ENCODE measurements at places on chromosomes 7 and 10.

DNA sequence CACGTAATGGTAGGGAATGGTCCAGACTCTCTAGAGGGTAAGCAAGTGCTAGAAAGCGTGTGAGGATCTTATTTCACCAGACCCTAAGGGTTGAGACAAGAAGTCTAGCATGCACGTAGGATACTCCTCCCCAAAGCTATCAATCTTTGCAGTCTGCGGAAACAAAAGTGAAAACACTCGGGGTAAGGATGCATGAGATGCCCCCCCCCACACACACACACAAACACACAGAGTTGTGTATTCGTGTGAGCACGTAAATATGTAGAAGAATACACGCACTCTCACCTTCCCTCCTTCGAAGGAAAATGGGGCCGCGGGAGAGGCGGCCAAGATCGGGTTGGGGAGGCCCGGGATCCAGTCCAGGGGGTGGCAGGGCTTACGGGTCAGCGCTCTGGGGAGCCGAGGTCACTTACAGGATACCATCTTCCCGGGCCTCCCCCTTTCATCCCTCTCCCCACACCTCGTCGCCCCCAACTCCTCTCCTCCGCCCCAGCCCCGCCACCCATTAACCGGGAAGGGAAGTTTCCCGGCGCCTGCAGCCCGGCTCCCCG is 455 bp downstream of the CUL2 start:
- H3K36me3 ChIP-seq = no peaks in the 10 kb centered on the region
- H3K27me3 ChIP-seq = no peaks in the 10 kb centered on the region
- peak overlapping the region; percentile 88 for H3K27ac ChIP-seq
- DNase-seq = no peak
- peaks cover 7% of the 10 kb centered on the region for H3K4me1 ChIP-seq
- H3K4me3 ChIP-seq = peak overlapping the region; percentile 93

DNA sequence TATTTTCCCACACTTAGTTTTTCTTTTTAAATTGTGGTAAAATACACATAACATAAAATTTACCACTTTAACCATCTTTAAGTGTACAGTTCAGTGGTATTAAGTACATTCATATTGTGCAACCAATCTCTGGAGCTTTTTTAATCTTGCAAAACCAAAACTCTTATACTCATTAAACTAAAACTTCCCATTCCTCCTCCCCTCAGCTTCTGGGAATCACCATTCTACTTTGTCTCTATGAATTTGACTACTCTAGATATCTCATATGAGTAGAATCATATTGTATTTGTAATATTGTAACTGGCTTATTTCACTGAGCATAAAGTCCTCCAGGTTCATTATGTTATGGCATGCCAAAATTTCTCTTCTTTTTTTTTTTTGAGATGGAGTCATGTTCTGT is 86.4 kb upstream of the JAZF1 start:
- H3K4me3 ChIP-seq = no peak overlapping the region
- DNase-seq = no peak
- no peaks in the 10 kb centered on the region for H3K4me1 ChIP-seq
- no peaks in the 10 kb centered on the region for H3K27me3 ChIP-seq

- no peaks in the 10 kb centered on the region for H3K27me3 ChIP-seq
- H3K4me3 ChIP-seq = no peak overlapping the region
- no peak for DNase-seq
- no peaks in the 10 kb centered on the region for H3K4me1 ChIP-seq
- H3K36me3 ChIP-seq = no peaks in the 10 kb centered on the region
These were observed 15.6 kb upstream of the LRRC17 start for GRCh38 chr7:102897211-102897631.

DNA sequence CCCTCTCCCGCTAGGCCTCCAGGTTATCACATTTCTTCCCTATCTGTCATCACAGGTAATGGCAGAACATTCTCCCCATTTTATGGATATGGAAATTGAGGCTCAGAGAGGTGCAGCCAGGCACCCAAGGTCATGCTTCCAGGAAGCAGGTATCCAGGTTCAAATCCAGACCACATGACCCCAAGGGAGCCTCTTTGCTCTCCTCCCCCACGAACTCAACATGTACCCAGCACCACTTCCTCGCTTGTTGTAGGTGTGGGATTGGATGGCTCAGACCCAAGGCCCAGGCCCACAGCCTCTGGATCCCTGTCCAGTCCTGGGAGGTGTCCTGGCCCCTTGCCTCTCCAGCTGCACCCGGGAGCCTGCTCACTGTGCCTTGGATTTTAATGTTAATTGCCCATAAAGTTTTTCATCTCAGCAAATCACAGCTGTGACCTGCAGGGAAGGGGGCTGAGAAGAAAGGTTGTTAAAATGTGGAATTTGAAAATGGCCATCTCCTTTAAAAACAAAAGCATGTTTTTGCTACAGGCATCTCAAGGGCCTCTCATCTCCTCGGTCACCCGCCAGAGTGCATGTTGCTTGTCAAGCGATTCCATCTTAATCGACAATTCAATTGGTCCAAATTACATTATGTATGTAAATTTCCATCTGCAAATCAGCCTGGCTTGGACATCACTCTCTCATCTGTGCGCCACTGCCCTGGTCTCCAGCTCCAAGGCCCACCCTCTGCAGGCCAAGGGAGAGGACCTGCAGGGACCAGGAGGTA is 205.4 kb upstream of the ZMIZ1 start:
- H3K36me3 ChIP-seq = no peaks in the 10 kb centered on the region
- no peak for DNase-seq
- H3K27me3 ChIP-seq = no peaks in the 10 kb centered on the region
- no peak overlapping the region for H3K4me3 ChIP-seq

- no peaks in the 10 kb centered on the region for H3K4me1 ChIP-seq
- DNase-seq = no peak
- H3K4me3 ChIP-seq = no peak overlapping the region
- H3K27me3 ChIP-seq = no peaks in the 10 kb centered on the region
- H3K27ac ChIP-seq = no peak overlapping the region
- no peaks in the 10 kb centered on the region for H3K36me3 ChIP-seq
These were observed 9.4 kb downstream of the PDSS1 start for GRCh38 chr10:26706936-26707335.

GRCh38 chr7:119756687-119757086 is 516.3 kb upstream of the KCND2 start:
- H3K4me3 ChIP-seq = no peak overlapping the region
- DNase-seq = no peak
- H3K27me3 ChIP-seq = no peaks in the 10 kb centered on the region
- no peaks in the 10 kb centered on the region for H3K36me3 ChIP-seq

DNA sequence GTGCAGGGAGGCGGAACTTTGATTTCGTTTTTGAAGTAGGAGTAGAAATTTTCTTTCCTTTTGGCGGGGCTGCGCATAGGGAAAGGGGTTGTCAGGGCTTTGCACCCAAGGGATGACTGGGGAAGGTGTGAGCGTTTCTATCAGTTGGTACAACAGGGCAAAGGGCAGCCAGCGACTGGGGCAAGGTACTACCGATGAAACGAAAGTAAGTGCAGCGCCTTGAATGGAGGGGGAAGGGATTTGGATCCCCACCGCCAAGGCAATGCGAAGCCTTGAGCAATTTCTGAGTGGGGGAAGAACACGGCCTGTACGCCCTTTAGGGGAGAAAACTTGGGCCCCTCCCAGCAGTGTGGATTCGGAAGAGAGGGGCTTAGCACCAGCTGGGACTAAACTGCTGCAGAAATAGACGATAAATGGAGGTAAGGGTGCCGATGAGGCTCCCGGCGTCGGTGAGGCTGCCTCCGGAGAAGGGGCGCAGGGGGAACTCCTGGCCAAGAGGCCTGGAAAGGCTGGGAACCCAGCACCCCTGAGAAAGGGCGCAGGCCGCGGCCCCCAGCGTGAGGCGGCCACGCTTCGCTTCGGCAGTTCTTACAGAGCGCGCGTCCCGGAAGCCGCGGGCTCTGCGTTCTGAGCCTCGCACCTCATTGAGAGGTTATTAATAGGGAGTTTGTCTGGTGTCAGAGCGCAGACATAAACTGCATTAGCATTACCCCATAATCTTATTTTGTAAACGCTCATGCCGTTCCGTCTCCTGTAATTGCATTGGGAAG is 10.0 kb upstream of the TLX1 start:
- H3K36me3 ChIP-seq = no peaks in the 10 kb centered on the region
- H3K27ac ChIP-seq = no peak overlapping the region
- H3K4me3 ChIP-seq = peak overlapping the region; percentile 52
- no peaks in the 10 kb centered on the region for H3K27me3 ChIP-seq
- no peak for DNase-seq

GRCh38 chr10:13643016-13643415 is 56.3 kb downstream of the PRPF18 start:
- H3K27me3 ChIP-seq = no peaks in the 10 kb centered on the region
- H3K4me1 ChIP-seq = no peaks in the 10 kb centered on the region
- H3K36me3 ChIP-seq = no peaks in the 10 kb centered on the region

DNA sequence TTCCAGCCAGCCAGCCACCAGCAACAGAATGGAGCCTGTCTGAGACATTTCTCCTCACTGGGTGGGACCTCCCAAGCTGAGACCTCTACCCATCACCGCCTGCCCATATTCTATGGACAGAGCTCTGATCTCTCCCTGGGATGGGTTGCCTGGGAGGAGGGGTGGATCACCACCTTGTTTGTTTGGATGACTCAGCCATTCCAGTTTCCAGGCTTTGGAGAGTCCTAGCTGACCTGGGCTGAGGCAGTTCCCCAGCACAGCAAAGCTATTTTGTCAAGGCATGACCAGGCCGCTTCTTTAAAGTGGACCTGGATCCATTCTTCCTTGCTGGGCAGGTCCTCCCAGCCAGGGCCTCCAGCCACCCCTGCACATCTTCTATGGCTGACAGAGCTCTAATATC is 982.3 kb downstream of the DNAJB9 start:
- H3K27ac ChIP-seq = no peak overlapping the region
- H3K27me3 ChIP-seq = no peaks in the 10 kb centered on the region
- H3K4me1 ChIP-seq = no peaks in the 10 kb centered on the region
- no peaks in the 10 kb centered on the region for H3K36me3 ChIP-seq

- peak overlapping the region; percentile 87 for H3K4me3 ChIP-seq
- no peak for DNase-seq
- no peaks in the 10 kb centered on the region for H3K36me3 ChIP-seq
- peak overlapping the region; percentile 79 for H3K27ac ChIP-seq
These were observed 766 bp downstream of the BAMBI start for GRCh38 chr10:28677888-28678686.

DNA sequence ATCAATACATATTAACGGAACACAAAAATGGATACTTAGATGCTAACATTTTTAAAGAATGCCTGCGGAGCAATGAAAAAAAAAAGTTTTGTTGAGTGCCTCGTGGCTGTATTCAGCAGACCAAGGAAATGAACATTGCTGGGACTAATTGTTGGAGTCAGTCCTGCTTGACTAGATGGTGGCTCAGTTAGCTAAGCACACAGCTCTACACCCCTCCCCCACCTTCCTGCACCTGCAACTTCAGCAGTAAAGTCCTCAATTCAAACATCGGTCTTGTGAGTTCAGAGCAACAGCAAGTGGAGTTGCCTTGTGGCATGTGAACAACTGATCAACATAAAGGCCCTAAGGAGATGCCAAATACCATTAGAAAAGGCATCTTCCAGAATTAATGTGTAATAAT is 326.0 kb upstream of the NPSR1 start:
- H3K4me1 ChIP-seq = no peaks in the 10 kb centered on the region
- no peaks in the 10 kb centered on the region for H3K36me3 ChIP-seq
- DNase-seq = no peak

GRCh38 chr7:154647625-154648024 is 355.3 kb downstream of the PAXIP1 start:
- H3K36me3 ChIP-seq = no peaks in the 10 kb centered on the region
- DNase-seq = no peak
- H3K4me3 ChIP-seq = no peak overlapping the region
- H3K4me1 ChIP-seq = no peaks in the 10 kb centered on the region

GRCh38 chr10:111142092-111142768 is 65.4 kb downstream of the ADRA2A start:
- no peak overlapping the region for H3K27ac ChIP-seq
- no peak overlapping the region for H3K4me3 ChIP-seq
- H3K4me1 ChIP-seq = no peaks in the 10 kb centered on the region
- no peaks in the 10 kb centered on the region for H3K36me3 ChIP-seq

- no peak overlapping the region for H3K27ac ChIP-seq
- no peak overlapping the region for H3K4me3 ChIP-seq
- no peaks in the 10 kb centered on the region for H3K27me3 ChIP-seq
- no peak for DNase-seq
These were observed 715.2 kb upstream of the GRM3 start for GRCh38 chr7:85928500-85928899.

DNA sequence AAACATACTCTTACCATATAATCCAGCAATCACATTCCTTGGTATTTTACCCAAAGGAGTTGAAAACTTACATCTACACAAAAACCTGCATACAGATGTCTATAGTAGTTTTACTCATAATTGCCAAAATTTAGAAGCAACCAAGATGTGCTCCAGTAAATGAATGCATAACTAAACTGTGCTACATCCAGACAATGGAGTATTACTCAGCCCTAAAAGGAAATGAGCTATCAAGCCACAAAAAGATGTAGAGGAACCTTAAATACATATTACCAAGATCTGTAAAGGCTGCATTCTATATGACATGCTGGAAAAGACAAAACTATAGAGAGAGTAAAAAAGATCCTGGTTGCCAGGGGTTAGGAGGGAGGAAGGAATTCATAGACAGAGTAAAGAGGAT is 21.8 kb upstream of the CH25H start:
- no peak for DNase-seq
- no peak overlapping the region for H3K4me3 ChIP-seq
- H3K27me3 ChIP-seq = no peaks in the 10 kb centered on the region
- H3K27ac ChIP-seq = no peak overlapping the region
- H3K4me1 ChIP-seq = no peaks in the 10 kb centered on the region

DNA sequence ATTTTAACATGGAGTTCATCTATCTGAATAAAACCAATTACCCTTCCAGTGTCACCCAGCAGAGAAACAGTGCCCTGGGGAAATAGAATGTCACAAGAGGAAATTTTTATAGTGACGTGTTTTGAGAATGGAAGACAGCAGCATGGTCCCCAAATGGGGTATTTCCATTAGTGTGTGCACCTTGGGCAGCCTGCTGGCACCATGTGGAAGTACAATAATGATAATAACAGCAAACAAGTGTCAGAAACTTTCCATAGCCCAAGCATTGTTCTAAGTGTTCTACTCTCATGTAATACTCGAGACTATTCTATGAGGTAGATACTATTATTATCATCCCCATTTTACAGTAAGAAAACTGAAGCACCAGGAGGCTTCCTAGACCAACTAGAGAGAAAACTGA is 2.2 kb upstream of the PDE1C start:
- DNase-seq = no peak
- H3K36me3 ChIP-seq = no peaks in the 10 kb centered on the region
- no peak overlapping the region for H3K27ac ChIP-seq
- H3K27me3 ChIP-seq = peaks cover 17% of the 10 kb centered on the region

- H3K4me1 ChIP-seq = no peaks in the 10 kb centered on the region
- H3K27ac ChIP-seq = no peak overlapping the region
- no peak overlapping the region for H3K4me3 ChIP-seq
- DNase-seq = no peak
These were observed 8.3 kb upstream of the DENND10 start for GRCh38 chr10:119095640-119096039.
